ENCODE measurements at places on chromosomes 7 and 10.

DNA sequence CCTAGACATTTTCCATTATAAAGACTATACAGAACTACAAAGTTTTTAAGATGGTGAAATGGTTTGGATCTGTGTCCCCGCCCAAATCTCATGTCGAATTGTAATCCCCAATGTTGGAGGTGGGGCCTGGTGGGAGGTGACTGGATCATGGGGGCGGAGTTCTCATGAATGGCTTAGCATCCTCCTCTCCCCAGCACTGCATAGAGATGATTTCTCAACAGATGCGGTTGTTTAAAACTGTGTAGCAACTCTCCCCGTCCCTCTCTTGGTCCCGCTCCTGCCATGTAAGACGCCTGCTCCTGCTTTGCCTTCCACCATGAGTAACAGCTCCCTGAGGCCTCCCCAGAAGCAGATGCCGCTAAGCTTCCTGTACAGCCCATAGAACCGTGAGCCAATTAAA is 1.6 kb downstream of the FAM133B start:
- DNase-seq: no peak

DNA sequence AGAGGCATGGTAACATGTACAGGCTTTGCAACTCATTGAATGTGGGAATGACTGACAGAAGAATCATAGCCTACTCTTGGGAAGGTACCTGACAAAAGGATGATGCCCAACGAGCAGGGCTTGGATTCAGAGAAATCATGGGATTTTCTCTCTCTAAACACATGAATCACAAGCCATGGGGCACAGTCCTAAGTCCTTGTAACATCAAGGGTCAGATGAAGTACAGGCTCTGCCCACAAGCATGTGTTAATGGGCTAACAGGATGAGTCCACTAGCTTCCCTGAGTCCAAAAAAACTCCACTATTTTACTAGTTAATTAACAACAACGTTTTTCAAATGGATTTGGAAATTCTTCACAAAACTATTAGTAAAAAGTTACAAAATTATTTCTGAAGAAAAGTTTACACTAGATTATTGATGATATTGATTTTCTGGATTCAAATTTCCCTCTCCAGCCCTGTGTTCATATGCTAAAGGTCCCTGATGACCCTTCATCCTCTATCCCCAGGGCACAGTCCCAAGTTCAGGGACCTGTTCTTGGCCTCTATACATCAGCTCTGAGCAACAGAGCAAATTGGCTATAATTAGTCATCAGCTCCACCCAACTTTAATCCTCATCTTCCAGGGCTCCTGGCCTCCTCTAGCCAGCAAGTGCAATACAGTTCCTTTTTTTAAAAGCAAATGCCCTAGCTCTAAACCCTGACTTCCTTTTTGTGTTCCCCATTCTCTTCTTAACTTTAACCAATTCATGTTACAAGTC is 99.8 kb downstream of the GSAP start:
- DNase-seq: no peak

GRCh38 chr7:20310963-20311742 is 19.5 kb upstream of the ITGB8 start:
- DNase-seq: no peak

- DNase-seq: no peak
Measured at GRCh38 chr7:151626422-151627115, 106.9 kb upstream of the RHEB start.

GRCh38 chr7:4725850-4726450 is 43.9 kb downstream of the FOXK1 start:
- no peak for DNase-seq

DNA sequence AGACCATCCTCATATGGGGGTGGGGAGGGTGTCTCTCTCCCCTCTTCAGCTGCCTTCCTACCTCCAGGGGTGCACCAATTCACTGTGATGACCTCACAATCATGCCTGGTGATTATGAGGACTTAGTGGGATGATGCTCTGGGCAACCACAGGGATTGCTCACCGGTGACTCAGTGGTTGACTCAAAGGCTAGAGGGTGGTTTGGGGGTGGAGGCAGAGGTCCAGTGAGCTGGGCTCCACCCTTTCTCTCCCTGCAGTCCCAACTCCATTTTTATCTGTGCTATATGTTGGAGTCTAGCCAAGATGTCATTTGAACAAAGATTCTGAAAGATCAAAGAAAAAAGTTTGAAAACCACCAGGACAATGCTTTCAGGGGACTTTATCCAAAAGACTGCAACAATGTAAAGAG is 286.9 kb downstream of the KCNMA1 start:
- DNase-seq: no peak

DNA sequence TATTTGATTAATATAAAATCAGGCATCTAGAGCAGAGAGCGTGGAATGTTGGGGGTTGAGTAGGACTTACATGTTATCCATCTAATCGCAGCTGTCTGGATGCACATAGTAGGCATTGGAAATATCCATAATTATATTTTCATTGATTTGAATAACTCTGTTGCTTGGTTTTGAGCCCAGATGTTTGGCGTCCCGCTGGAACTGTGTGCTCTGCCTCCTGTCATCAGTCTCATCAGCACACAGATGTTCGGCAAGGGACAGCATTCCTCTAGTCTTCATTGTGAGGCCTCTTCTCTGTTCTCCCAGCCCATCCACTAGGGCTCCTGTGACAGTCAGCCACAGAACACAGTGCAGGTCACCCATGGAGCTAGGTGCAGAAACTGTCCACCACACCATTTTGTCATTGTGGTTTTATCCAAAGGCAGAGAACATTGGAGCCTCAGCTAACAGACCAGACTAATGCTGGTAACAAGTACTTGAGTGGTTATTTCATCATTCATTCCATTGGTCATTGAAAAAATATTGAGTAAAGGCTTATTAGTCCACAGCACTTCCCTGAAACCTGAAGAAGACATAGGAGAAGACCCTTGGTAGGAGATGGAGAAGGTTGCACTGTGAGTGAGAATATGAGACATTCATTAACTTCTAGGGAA is 927.4 kb downstream of the LRMDA start:
- DNase-seq: no peak

DNA sequence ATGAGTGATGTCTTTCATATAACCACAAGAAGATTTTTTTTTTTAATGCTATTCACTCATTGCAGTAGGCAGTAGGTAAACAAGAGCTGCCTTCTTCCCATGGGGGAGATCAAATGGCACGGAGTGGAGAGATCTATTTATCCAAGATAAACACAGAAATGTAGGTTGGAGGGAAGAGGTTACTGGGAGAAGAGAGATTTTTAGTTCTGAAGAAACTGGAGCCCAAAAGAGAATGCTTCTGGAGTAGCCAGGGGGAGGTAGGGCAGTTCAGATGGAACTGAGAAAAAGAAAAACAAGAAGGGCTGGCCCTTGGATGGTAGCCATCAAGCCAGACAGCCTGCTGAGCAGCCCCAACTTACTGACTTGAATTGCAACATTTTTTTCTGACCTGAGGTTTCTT is 270.1 kb upstream of the TPK1 start:
- no peak for DNase-seq

GRCh38 chr10:93064874-93065660 is 4.5 kb downstream of the CYP26C1 start:
- no peak for DNase-seq

GRCh38 chr10:11724938-11725776 is 17.0 kb upstream of the ECHDC3 start:
- no peak for DNase-seq

DNA sequence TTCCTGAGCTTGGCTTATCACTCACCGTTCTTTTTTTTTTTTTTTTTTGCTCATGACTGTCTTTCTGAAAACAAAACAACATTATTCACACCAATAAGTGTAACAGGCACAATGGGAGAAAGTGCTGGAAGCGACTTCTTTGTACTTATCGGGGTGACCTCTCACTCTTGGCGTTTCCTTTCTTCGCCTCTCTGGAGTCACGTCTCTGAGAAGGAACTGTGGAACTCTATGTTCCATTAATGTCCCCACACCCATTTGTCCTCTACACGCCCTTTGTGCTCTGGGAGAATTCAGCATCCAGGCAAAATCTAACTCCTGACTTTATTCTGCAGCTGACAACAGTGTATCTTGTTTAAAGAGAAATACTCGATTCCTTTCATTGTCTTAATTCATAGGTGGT is 70.8 kb upstream of the FAM204A start:
- no peak for DNase-seq

DNA sequence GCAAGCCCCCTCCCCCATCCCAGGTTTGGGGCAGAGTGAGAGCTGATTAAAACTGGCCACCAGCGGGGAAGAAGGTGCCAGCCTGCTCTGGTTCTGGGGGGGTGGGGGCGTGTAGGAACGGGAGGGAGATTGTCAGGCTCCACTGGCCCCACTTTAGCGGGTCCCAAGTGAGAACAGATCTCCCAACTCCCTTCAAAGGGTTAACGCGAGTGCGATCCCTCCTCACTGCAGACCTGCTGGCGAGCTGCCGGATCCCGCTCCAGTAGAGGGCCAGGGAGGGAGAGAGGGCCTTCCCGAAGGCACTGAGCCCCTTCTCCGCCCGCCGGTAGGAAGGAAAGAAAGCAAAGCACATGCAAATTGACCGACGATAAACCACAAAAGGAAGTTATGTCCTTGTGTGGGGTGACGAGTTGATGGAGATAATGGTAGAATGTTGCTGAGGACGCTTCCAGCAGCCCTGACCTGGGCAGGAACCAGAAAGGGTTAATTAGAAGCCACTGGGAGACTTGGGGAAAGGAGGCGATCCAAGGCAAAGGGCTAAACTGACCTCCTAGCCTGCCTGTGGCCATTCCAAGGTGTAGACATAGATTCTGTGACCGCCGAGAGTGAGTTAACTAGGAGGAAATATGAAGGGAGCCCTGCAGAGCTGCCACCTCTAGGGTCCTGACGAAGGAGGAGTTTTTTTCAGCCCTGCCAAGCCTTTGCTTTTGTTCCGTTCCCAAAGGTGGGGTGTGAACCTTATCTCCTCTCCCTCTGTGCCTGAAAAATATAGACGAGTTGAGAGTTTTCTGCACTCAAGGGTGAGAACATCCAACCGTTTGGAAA is 1.5 kb downstream of the NRG3 start:
- peak; percentile 72 for DNase-seq

DNA sequence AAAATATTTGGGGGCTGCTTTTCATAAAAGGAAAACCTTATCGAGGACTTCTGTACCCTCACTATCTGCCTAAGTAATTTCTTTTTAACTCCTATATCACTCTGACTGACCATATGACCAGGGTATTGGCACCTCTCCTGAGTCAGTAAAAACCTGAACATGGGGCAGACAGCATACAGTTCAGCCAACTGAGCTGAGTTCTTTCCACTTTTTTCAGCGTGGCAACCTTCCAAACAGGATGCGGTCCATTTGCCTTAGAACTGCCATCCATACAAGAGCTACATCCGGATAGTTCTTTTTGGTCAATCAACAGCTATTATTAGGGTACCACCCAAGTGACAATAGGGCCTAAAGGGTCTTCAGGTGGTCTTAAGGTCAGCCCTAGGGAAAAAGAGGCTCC is 122.6 kb downstream of the MARCHF5 start:
- no peak for DNase-seq

GRCh38 chr10:71964743-71965515 is 734 bp downstream of the CHST3 start:
- peak; percentile 69 for DNase-seq

DNA sequence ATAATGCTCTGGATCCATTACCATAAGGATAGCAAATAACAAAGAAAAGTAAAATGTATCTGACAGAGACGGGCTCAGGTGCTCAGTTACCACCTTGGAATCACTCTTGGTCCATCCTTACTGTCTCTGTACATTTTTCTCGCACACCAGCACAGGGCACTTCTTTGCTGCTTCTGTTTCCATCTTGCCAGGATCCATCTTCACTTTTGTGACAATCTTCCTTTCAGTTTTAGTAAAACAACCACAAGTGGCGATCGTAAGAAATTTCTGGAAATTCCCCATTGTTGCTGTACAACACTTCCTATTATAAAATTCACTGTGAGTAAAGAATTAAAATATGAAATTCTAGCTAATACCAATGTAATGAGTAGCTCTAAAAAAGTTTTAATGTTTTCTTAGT is 695.5 kb downstream of the GRM8 start:
- no peak for DNase-seq

DNA sequence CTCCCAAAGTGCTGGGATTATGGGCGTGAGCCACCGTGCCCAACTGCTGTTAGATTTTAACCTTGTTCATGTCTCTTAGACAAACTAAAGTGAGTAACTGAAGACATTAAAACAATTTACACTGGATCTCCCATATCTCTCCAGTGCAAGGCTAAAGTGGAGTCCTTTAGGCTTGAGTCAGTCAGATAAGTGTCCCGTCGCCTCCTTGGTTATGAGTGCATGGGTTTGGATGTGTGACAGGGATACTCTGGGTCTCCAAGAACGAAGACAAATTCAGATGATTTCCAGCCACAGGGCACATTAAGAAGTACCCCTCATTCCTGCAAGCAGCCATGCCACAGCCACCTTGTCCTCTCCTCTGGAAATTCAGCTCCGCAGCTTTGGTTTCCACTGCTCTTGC is 66.1 kb upstream of the PDZD8 start:
- no peak for DNase-seq

GRCh38 chr10:35462491-35462934 is 126.2 kb downstream of the CCNY start:
- no peak for DNase-seq

DNA sequence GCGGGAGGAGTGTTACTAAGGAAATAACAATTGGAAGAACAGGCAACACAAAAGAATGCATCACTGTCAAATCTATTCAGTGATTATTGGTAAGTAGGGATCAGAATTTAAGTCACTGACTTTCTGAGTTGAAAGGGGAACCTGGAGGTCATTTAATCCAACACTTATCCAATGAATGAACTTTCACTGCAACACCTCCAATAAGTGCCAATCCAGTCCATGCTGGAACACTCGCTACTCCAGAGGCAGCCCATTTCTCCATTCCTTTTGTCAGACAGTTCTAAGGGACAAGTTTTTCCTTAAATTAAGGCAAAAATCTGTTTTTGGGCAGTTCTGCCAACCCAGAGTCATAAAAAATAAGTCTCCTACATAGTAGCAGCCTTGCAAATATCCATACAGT is 29.5 kb downstream of the FRA10AC1 start:
- no peak for DNase-seq

DNA sequence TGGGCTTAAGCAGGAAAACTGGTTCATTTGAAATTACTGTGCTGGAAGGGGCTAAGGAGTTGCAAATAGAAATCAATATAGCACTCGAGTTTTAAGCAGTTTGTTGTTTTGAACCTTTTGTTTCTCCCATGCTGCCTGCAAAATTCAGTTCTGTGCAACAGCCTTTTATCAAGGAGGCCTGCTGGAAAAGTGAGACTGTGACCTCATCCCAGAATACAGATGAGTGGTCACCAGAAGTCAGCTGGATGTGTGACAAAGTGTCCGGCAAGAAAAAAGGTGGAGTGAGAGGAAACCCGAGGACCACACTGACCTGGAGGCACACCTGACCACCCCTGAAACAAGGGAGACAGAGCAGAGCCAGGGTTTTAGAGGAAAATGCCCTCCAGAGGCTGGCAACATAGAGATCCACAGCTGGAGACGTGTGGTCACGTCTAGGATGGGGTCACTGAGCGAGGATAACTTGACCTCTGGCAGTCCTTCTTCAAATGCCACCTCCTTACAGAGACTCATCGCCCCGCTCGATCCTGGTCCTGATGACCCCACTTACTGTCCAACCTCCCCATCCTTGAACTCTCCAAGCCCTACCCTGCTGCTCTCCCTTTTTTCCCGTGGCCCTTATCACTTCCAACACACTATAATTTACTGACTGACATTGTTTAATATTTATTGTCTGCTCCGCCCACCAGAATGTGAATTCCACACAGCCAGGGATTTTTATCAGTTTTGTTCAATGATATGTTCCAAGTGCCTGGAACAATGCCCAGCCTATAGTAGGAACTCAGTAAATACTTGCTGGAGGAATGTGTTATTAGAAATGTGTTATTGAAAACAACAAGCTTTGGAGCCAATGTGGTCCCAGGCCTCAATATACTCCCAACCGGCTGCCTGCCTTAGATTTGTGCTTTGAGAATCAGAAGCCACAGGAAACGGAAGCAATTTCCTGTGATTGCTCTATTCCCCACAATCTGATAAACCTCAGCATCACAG is 243.8 kb downstream of the GLI3 start:
- DNase-seq: no peak

Data from ecto neural progenitor cell (in vitro differentiated cells).